Left renal cortex interstitium (tissue), 4 donors: ENCODE measurements at places on chromosomes 7 and 10.

DNA sequence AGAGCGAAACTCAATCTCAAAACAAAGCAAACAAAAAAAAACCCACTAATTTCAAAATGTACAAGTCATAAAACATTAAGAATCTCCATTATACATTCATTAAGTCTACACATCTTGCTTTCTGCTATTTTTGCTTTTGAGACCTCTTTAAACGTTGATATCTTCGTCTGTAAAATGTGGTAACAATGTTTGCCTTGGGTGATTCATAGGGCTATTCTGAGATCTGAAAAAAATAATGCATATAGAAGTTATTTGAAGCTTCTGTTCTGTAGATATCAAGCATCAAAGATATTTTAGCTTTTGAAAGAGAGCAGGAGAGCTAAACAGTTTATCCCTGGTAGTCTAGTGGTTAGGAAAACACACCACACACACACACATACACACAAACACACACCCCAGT is 158.1 kb upstream of the PLXDC2 start:
- no peak for DNase-seq

GRCh38 chr7:30102281-30102680 is 32.5 kb upstream of the MTURN start:
- DNase-seq, result no peak

DNA sequence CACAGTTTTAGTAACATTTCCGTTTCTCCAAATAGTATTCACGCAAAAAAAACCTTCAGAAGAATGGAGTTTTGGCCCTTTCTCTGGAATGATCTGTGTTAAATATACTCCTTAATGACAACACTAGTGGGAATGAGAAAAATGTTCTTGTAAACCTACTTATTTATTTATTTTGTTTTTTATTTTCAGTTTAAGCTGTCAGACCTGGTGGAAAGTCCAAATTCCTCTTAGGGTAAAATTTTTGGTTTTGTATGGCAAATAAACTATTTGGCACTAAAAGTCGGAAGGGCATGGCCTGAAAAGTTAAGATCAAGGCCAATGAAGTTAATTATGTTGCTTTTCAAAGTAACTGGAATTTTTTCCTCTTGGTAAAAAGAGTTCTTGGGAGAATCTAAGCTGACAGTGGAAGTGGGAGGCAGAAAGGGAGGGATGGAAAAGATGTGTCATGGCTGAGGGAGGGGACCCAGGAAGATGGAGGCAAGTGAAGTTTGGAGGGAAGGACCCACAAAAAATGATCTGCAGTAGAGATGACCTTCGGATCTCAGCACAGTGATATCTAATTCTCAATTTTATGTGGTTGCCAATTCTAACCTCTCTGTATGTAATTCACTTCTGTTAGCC is 33.5 kb upstream of the VPS41 start:
- no peak for DNase-seq

- no peak for DNase-seq
Observed at GRCh38 chr7:73909996-73910395, 49.0 kb downstream of the TMEM270 start.

- no peak for DNase-seq
Observed at GRCh38 chr10:101158459-101159058, 27.5 kb downstream of the TLX1 start.

DNA sequence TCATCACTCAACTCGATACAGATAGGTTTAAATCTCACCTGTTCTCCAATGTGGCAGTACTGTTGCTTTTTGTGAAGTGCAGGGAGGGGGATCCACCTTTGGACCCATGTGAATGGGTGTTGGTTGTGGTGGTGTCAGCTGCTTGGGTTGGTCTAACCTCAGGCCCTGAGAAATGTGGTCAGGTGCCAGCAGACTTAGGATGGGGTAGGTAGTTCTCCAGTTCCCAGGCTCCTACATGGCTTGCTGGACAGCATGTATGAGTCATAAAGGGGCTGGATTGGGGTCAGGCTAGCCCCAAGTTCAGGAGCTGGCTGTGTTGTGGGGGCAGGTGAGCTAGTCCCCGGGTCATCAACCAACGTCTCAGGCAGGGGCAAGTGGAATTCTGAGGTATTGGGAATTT is 472.6 kb upstream of the CNTNAP2 start:
- no peak for DNase-seq
